ENCODE measurements at places on chromosomes 2 and 18.

GRCh38 chr2:13005761-13006335 lies 289.1 kb downstream of the TRIB2 start:
- no peak for DNase-seq

DNA sequence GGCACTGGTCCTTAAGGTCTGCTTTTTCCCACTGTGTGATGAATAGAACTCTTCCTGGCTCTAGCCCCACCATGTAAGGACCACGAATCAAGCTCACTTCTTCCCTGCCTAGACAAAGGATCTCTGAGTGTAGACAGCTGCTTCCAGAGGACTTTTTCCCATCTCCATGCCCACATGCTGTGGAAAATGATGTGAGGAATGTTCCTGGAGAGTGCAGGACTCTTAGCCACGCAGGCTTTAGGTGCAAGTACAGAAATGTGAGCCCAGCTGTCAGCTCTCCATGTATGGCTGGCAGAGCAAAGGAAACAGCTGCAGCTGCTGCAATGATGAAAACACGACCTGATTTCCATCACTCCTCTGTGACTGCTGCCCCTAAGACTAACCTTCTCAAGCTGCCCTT lies 35.5 kb downstream of the NXPH2 start:
- no peak for DNase-seq

GRCh38 chr18:46374850-46375249 lies 270.7 kb downstream of the HAUS1 start:
- DNase-seq, result no peak

- DNase-seq, result no peak
Measured at GRCh38 chr2:1484131-1484884, 71.0 kb downstream of the TPO start.

GRCh38 chr2:239093542-239093941 lies 245.7 kb downstream of the TWIST2 start:
- DNase-seq, result no peak

Measured in uterus (tissue), 4 donors.